ENCODE measurements at places on chromosomes 4 and X.

GRCh38 chr4:56215141-56215783 is 172.0 kb downstream of the AASDH start:
- no peak for DNase-seq

DNA sequence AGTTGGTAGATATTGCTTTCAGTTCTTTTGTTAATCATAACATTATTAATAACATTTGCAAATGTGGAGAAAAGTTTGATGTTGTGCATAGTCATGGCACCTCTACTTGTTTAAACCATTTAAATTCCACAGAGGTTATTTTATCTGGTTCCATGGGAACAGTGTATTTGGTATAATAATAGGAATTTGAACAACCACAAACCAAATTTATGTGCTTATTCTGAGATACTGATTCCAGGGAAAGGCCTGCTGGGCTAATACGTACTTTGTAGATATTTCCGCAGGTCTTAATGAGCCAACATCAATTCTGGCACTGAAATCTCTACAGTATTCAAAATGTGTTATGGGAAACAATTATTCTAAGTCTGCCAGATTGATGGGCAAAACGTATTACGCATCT is 319.0 kb downstream of the DKK2 start:
- no peak for DNase-seq

GRCh38 chrX:148914783-148915182 is 414.4 kb downstream of the AFF2 start:
- no peak for DNase-seq

- DNase-seq = no peak
Observed at GRCh38 chr4:168741281-168742173, 244.7 kb downstream of the PALLD start.

GRCh38 chr4:85127653-85128052 is 161.2 kb upstream of the WDFY3 start:
- DNase-seq = no peak

DNA sequence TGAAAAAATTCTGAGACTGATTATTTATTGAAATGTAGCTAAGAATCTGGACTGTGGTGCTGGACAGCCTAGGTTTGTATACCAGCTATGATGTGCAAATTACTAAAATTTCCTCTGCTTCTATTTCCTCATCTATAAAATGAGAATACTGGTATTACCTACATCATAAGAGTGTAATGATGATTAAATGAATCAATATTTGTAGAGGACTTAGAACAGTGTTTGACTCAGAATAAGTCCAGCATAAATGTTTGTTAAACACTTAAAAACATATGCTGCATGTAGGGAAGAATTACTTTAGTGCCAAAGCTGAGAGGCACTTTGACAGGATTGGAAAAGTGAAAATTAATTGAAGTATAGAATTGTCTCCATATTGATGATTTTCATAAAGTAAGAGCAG is 55.3 kb upstream of the TMPRSS11F start:
- no peak for DNase-seq

DNA sequence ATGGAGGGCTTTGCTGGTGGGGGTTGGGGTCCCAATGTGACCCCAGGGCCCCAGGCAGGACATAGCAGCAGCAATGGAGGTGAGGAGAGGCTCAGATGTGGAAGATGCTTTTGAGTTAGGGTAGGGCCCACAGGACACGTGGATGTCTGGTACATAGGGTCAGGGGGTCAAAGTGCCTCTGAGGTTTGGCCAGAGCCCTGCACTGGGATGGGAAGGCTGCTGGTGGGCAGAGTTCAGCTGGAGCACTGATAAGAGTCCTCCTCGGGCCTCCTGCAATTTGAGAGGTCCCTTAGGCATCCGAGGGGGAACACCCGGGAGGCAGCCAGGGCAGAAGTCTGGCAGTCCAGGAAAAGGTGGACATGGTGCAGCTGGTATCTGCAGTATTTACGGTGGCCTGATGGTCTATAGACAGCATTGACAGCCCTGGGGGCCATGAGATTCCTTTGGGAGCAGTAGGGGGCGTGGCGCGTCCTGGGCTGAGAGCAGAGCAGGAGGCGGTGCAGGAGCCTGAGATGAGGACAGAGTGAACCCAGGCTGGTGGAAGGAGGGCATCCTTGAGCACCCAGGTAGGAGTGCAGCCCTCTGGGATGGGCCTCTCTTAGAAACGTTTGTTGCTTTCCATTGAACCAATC is 22.6 kb downstream of the CCNQ start:
- DNase-seq = no peak

DNA sequence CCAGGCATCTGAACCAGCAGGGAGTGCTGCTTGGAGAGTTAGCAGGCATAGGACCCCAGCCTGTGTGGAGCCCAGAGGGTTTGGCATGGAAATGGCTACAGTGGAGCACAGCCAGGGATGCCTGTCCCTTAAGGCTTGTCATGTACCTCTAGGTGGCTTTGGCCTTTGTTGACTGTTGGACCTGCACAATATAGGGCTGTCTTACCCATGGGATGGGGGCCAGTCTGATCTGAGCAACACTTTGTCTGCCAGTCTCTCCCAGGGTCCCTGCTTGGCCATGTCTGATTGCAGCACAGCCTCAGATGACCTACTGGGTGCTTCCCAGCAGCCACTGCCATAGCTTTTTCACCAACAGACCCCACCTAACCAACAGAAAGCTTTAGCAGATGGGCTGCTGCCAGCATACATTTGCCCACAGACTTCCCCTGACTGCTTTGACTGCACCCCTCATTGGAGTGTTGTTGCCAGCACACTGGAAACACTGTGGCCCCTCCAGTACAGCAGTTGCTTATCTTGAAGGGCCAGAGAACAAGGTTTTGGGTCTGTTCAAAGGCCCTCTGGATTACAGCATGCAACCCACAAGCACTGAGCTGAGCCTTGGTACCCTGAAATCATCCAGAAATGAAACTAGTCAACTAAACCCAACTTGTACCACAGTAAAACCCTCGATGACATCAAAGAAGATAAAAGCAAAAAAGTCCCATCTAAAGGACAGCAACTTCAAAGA is 22.1 kb downstream of the ANAPC10 start:
- DNase-seq = no peak

DNA sequence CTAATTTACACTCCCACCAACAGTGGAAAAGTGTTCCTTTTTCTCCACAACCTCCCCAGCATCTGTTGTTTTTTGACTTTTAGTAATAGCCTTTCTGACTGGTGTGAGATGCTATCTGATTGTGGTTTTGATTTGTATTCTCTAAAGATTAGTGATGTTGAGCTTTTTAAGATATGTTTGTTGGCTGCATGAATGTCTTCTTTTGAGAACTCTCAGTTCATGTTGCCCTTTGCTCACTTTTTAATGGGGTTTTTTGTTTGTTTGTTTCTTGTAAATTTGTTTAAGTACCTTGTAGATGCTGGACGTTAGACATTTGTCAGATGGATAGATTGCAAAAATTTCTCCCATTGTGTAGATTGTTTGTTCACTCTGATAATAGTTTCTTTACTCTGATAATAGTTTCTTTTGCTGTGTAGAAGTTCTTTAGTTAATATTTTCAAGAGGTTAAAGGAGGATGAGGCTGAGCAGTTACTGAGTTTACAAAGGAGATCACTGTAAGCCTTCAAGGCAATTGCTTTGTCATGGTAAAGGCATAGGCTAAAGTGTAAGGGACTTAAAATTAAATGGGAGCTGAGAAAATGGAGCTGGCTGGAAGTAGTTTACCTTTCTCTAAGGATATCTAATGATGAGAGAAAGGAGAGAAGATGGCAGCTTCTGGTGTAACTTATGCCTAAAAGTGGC is 323.4 kb downstream of the PCDH7 start:
- no peak for DNase-seq
